Stimulated activated CD4-positive, alpha-beta T cell treated with anti-CD3 and anti-CD28 coated beads, Interleukin-15, amount 100 ng/mL, for 1 hour (primary cell): ENCODE measurements at places on chromosomes 3 and 15.

- DNase-seq, result no peak
These were observed 60.0 kb upstream of the TRPC1 start for GRCh38 chr3:142663865-142664264.

DNA sequence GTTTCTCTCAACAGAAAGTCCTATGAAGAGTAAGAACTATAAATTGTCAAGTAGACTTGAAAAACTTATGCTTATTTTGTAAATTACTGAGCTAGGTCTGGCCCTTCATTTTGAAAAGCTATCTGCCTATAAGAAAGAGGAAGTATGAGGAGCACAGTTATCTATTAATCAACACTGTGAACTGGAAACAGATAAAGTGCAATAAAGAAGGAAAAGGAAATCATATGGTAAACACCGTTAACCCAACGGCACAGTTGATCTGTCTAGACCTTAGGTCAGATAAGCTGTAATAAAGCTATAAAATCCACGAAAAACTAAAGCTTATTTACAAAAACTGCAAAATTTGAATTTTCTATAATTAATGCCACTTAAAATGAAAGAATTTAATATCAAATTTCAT is 242.5 kb downstream of the ZBTB20 start:
- no peak for DNase-seq

- no peak for DNase-seq
These were observed 29.7 kb downstream of the ARNT2 start for GRCh38 chr15:80433836-80434235.

GRCh38 chr3:161316006-161316689 is 55.2 kb downstream of the SPTSSB start:
- no peak for DNase-seq

DNA sequence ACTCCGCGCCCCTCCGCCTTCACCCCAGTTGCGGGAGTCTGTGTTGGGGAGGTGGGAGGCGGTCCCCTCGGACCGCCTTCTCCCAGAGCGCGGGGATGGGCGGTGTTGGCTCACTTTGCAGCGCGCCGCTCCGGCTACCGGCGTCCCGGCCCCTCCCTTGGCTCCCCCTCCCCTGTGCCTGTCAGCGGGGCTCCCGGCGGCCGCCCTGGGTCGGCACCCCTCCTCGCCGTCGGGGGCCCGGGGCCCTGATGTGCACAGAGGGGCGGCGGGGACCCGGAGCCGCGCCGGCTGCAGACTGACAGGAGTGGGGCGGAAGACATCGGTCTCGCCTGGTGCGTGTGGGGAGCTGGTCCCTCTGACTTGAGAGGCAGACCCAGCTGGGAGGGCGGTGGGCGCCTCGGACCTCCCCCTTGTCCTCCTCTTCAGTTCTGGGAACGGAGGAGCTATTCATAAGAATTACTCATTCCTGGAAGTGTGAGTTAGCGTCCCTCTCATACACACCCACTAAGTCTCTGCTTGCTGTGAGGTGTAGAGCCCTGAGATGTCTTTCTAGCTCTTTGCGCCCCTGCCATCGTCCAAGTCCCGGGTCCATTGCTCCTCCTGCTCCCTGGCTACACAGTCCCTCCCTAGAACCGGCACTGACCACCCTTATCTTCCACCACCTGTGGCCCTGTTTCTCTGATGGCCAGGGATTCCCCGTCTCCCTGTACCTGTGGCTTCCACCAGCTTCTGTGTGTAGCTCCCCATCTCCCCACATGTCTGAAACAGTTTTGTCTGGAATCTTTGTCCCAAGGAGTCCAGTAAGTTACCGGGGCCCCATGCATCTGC is 42.3 kb upstream of the ROPN1 start:
- no peak for DNase-seq

- no peak for DNase-seq
These were observed 306.6 kb upstream of the TGFBR2 start for GRCh38 chr3:30299674-30300385.

DNA sequence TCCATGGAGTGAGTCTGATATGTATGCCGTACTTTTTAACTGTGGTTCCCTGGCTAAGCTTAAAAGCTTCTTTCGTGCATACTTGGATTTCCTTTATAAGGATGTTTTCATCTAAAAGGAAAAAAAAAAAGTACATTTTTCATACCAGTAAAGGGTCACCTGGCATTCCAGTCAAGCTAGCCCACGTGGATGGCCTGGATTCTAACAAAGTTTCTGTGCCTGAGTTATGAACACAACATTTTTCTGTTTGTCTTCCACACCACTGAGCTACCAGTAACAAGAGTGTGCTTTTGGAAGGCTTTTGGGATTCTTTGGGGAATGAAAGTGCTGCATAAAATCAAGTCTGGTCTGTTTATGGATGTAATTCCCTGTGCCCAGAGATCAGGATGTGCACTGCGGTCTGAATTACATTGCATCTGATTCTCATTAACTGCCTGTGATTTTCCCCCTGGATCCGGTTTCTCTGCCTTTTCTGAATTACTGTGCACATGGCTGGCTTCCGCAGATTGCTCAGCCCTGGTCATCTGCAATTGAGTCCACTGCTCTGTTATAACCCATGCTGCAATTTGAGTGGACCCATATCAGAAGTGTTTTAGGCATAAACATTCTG is 38.2 kb upstream of the MAGI1 start:
- no peak for DNase-seq

- no peak for DNase-seq
These were observed 25.0 kb downstream of the SEMA6D start for GRCh38 chr15:47742334-47742733.

GRCh38 chr3:150975992-150976368 is 3.5 kb upstream of the CLRN1 start:
- DNase-seq, result no peak

- DNase-seq, result no peak
These were observed 5.5 kb downstream of the SUMF1 start for GRCh38 chr3:4461468-4462090.

- DNase-seq, result no peak
These were observed 19.6 kb upstream of the GPR156 start for GRCh38 chr3:120304616-120305015.

DNA sequence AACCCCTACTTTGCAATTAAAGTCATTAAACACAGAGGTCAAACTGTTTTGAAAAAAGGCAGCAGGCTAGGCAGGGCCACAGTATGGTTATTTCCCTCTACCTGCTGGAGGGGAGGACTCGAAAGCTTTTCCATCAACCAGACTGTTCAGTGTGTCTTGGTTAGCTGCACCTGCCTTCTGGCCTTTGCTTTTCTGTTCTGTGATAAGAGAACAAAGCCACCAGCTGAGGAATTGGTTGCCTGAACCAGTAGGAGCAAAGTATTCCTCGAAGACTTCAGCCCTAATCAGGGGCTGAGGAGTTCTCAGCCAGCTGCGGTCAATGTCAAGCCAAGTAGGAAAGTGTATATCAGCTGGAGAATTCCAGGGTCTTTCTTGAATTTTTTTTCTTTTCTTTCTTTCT is 132.5 kb downstream of the SOX2 start:
- no peak for DNase-seq

DNA sequence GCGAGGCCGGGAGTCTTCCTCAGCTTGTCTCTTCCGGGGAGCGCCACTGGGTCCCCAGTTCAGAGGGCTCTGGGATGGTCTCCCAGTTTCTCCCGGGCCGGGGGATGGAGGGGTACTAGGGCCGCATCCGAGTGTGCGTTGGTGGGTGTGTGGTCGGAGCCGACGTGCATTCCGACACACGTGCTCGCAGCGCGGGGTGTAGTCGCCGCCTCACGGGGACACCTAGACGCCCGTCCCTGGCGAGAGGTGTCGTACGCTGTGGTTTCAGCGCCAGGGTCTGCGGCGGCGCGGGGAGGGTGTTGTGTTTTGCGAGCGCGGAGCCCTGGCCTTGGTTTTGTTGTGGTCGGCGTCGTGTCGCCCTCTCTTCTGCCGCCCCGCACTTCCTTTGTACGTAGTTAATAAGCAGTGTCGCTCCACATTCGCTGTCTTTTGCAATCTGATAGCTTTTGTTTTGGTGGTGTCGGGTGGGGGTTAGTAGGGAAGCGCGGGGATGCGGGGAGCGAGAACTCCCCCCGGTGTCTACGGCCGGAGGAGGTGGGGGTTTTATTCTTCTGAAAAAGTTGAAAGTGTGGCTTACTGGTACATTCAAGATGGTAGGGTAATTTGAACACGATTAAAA is 2.2 kb downstream of the IGF1R start:
- peak; percentile 11 for DNase-seq

DNA sequence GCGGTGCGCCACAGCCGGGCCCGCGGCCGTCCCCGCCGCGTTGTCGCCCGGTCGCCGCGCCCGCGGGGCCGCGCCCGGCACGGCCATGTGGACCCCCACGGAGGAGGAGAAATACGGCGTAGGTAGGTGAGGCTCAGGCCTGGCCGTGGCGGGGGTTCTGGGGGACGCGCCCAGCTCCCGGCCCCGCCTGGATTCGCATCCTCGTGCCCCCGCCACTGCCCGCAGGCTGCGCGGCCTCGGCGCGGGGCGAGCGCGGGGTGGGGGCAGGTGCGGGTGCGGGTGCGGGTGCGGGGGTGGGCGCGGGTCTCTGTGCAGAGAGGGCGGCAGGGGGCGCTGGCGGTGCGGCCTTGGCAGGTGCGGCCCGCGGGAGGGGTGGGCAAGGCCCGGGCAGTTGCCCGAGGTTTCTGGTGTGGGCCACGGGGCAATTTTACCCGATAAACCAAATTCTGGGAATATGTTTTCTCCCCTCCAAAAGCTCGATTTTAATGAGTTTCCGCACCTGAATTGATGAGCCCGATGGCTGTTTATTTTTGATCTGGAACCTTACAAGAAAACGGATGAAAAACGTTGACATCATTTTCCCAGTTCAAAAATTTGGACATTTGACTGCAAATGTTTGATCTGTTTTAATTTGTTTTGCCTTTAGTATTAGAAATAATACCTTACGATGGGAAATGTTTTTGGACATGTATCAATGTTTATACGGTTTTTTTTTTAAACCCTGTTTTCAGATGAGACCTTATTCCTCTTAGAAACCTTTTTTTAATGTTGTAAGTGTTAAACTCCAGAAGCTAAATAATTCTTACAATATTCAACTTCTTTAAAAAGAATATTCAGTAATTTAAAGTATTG is 678 bp downstream of the DOCK3 start:
- peak; percentile 55 for DNase-seq

- DNase-seq, result no peak
These were observed 2.8 kb upstream of the CPNE4 start for GRCh38 chr3:132037581-132037980.

- no peak for DNase-seq
These were observed 125.6 kb upstream of the MCTP2 start for GRCh38 chr15:94105760-94106159.

GRCh38 chr3:134608023-134608770 is 42.6 kb downstream of the KY start:
- DNase-seq, result no peak

DNA sequence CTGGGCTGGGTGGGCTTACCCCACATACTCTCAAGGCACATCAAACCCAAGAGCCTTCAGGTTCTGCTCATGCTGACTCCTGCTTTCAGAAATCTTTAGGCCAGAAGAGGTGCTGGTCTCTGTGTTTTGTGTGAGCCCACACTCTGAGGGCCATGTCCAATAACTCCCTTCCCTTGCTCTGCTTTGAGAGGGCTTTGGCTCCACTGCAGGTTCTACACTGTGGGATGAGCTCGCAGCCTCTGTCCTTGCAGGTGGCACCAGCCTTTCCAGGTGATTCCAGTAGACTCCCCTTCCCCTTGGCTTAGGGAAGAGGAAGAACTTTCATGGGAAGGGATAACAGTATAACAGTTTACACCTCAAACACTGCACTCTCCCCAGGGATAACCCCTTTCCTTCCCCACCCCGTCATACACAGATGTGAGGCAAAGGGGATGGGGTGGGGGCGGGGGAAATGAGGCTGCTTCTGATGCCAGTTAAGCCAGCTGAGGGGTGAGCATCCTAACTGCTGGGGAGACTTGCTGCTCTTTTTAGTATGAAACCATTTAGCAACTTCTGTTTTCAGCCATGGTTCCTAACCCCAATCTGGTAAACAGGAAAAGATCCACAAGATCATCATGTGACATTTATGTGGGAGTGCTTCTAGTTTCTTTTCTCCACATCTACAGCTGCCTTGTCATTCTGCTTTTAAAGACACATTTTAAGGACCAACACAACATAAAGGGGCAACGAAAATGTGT is 262.4 kb downstream of the SLC9A9 start:
- no peak for DNase-seq

DNA sequence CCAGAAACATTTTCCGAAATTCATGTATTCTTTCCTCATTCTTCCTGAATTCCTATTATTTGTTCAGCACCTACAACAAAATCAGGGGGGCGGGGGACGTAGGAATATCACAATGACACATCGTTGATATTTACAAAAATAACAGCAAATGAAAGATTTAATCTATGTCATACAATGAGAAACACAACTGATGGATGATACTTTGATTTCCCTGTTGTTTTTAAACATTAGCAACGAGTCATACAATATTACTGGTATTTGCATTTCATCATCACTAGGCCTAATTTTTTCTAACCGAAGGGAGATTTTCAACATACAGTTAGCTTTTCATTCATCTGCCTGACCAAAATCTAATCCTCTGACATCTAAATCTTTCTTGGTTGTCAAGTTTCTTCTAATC is 45.3 kb upstream of the INO80 start:
- DNase-seq, result no peak
